ENCODE measurements at places on chromosomes 13 and 19. TPM values are rescaled to one million over a fixed set of nuclear protein-coding genes. Genes with fewer than 3 reads are reported as not detected.

- no peaks in the 10 kb centered on the region for H3K27me3 ChIP-seq
- no peak overlapping the region for H3K4me3 ChIP-seq
Observed at GRCh38 chr19:34075661-34076091, 96.6 kb upstream of the LSM14A start.

GRCh38 chr19:11560404-11561051 lies 1.5 kb upstream of the ELOF1 start:
- H3K27ac ChIP-seq, result no peak overlapping the region
- no peaks in the 10 kb centered on the region for H3K36me3 ChIP-seq
- DNase-seq, result no peak
- H3K4me3 ChIP-seq, result peak overlapping the region; percentile 89
- peaks cover 48% of the 10 kb centered on the region for H3K4me1 ChIP-seq
- H3K27me3 ChIP-seq, result no peaks in the 10 kb centered on the region

DNA sequence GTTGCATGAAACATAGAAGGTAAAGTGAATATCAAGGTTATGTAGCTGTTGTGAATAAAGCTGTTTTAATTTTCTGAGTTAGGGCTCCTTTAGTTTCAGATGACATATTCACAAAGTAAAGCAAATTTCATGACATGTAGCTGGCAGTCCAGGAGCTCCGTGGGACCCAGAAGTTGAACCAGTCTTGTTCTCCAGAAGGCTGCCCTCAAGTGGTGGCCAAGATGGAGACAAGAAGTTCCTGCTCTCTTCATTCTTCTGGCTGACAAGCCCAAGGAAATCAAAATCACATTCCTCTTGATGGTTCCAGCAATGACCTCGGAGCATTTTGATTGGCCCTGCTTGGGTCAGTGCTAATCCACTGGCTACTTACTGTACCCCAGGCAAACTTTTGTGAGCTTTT lies 128.7 kb downstream of the LIG4 start:
- H3K27ac ChIP-seq, result no peak overlapping the region
- H3K4me3 ChIP-seq, result no peak overlapping the region
- no peaks in the 10 kb centered on the region for H3K4me1 ChIP-seq
- no peaks in the 10 kb centered on the region for H3K27me3 ChIP-seq
- peak; percentile 13 for DNase-seq
- no peaks in the 10 kb centered on the region for H3K36me3 ChIP-seq

DNA sequence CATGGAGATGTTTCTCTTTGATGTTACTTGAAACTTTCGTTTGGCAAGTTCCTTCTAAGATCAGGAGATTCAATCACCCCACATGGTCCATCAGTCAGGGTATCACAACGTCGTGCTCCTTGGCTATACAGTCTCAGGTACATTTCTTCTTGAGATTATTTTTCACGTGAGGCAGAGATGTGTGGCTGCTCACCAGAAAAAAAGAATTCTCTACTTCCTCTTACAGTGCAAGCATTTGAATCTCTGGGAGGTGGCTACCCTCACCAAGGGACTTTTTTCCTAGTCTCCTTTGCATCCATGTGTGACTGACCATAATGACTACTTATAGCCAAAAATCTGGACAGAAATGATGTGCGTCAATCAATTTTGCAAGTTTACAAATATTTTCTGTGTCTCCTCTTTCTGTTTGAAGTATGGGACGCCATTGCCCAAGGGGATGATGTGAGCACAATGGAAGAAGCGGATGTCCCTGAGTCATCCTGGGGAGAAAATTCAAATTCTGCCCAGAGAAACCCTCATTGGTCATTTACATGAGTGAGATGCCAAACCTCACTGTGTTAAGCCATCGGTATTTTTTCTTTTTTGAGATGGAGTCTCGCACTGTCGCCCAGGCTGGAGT lies 8.6 kb upstream of the LAIR2 start:
- no peak for DNase-seq
- H3K4me1 ChIP-seq, result no peaks in the 10 kb centered on the region
- no peaks in the 10 kb centered on the region for H3K36me3 ChIP-seq

DNA sequence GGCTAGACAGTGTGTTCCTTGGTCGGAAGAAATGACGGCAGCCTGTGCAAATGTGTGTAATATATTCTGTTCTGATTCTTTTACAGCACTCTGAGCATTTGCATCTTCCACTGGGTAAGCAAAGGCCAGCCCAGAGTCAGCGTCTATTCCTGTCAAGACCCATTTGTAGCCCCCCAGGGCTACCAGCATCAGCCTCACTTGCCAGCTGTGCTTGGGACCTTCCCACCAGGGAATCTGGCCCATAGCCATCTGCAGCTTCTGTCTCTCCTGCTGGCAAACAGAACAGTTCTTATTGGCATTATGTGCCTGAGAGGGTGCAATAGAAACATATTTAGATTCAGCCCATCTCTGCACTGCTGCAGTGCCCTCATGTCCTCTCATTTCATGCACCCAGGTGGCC lies 6.0 kb upstream of the IGLON5 start:
- no peak overlapping the region for H3K4me3 ChIP-seq
- H3K27me3 ChIP-seq, result no peaks in the 10 kb centered on the region
- no peaks in the 10 kb centered on the region for H3K36me3 ChIP-seq
- no peak for DNase-seq

GRCh38 chr19:22515435-22515834 lies 93.3 kb upstream of the ZNF98 start:
- no peaks in the 10 kb centered on the region for H3K36me3 ChIP-seq
- no peak overlapping the region for H3K27ac ChIP-seq
- H3K27me3 ChIP-seq, result peaks cover 7% of the 10 kb centered on the region
- H3K4me1 ChIP-seq, result no peaks in the 10 kb centered on the region
- H3K4me3 ChIP-seq, result no peak overlapping the region
- DNase-seq, result no peak

- no peaks in the 10 kb centered on the region for H3K4me1 ChIP-seq
- H3K36me3 ChIP-seq, result no peaks in the 10 kb centered on the region
- no peak for DNase-seq
- H3K27me3 ChIP-seq, result no peaks in the 10 kb centered on the region
Observed at GRCh38 chr19:39677961-39678889, 22.5 kb downstream of the LGALS16 start.

- no peaks in the 10 kb centered on the region for H3K36me3 ChIP-seq
- no peak overlapping the region for H3K4me3 ChIP-seq
- no peaks in the 10 kb centered on the region for H3K4me1 ChIP-seq
- no peak overlapping the region for H3K27ac ChIP-seq
- peaks cover 18% of the 10 kb centered on the region for H3K27me3 ChIP-seq
Observed at GRCh38 chr13:52862358-52863206, 14.1 kb upstream of the PCDH8 start.

DNA sequence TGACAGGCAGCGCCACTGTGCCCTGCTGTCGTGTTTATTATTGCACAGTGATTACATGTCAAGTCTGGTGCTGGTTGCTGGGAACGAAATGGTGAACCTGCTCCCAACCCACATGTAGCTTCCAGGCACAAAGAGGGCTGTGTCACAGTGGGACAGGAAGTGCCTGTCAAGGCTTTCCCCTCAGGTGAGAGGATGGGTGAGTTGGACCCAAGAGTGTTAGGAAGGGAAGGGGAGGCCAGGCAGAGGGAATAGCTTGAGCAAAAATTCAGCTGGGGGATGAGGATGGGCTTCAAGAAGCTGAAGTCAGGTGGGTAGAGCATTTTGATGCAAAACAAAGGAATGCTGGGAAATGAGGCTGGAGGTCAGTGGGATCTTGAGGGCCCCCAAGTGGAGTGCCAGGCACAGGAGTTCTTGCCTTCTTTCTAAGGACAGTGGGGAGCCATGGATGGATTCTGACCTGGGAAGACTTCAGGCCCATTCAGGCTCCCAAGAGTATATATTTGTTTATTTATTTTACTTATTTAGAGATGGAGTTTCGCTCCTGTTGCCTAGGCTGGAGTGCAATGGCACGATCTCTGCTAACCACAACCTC lies 8.5 kb upstream of the QTRT1 start:
- no peak overlapping the region for H3K27ac ChIP-seq
- peaks cover 14% of the 10 kb centered on the region for H3K4me1 ChIP-seq
- no peak for DNase-seq

- no peaks in the 10 kb centered on the region for H3K36me3 ChIP-seq
- peaks cover 17% of the 10 kb centered on the region for H3K27me3 ChIP-seq
- no peak overlapping the region for H3K4me3 ChIP-seq
Observed at GRCh38 chr19:45526143-45526542, 18.9 kb downstream of the VASP start.

GRCh38 chr19:33386361-33386858 lies 12.9 kb downstream of the CEBPG start:
- H3K4me1 ChIP-seq, result peaks cover 35% of the 10 kb centered on the region
- H3K36me3 ChIP-seq, result no peaks in the 10 kb centered on the region
- no peaks in the 10 kb centered on the region for H3K27me3 ChIP-seq
- no peak overlapping the region for H3K4me3 ChIP-seq
- peak; percentile 59 for DNase-seq
- no peak overlapping the region for H3K27ac ChIP-seq

GRCh38 chr19:45306518-45307027 lies 16.1 kb downstream of the CKM start:
- DNase-seq, result no peak
- H3K4me1 ChIP-seq, result no peaks in the 10 kb centered on the region
- H3K4me3 ChIP-seq, result no peak overlapping the region
- H3K36me3 ChIP-seq, result no peaks in the 10 kb centered on the region

GRCh38 chr19:36115453-36116343 lies at the start of gene TBCB:
Gene TBCB, plus strand, starts transcription at chr19:36115468. Its CDS starts 93 bp downstream, at chr19:36115561.
- H3K27ac ChIP-seq, result peak within 1 kb of the TSS; percentile 94
- DNase-seq, result no peak
- no peaks in the 10 kb centered on the region for H3K27me3 ChIP-seq

DNA sequence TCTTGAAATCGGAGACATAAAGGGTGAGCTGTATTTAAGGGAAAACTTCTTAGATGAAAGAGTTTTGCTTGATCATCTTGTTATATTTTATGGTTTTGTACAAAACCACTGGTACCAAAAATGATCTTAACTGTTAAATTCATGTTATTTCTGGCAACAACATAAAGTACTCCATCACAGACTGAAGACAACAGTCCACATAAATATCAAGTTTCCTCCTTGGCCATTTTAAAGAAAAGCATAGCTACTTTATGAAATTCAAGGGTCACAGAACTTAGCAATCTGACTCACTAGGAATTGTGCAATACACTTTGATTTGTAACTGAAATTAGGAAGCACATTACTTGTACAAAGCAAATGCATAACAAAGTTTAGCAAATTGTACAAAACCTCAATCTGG lies 66.3 kb downstream of the TBC1D4 start:
- DNase-seq, result no peak
- H3K4me3 ChIP-seq, result no peak overlapping the region
- peak overlapping the region; percentile 73 for H3K27ac ChIP-seq
- no peaks in the 10 kb centered on the region for H3K36me3 ChIP-seq
- H3K27me3 ChIP-seq, result no peaks in the 10 kb centered on the region

DNA sequence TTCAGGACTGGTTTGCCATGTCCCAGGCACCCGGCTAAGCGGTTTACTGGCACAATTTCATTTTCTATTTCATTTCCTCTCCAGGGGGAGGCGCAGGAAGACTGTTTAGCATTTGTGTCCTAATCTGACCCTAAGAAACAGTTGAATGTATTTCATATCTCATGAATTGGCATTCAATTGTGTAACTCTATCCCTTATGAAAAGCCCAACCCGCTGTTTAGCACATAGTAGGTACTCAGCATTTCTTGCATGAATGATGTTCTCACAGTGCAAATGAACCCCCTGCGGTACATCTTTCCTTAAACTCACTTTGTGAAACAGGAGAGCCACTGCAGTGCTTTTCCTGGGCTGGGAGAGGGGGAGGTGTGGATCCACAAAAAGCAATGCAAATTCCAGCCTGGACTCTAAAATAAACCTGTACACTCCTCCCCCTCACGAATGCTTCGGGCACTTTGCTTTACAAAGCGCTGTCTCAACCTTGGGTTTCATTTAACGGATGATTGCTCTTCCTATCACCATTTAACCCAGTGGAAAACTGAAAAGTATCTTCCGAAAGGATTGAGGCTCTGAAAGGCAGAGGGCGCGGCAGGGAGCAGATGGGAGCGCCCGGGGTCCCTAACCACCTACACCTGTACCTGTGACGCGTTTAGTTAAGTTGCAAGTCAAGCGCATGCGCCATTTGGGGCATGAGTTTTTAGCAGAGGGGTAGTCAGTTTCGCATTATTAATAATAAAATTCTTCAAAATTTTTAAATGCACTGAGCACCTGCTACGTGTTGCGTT lies 1.2 kb upstream of the EEF2 start:
- H3K36me3 ChIP-seq, result peaks cover 29% of the 10 kb centered on the region
- H3K27me3 ChIP-seq, result no peaks in the 10 kb centered on the region

DNA sequence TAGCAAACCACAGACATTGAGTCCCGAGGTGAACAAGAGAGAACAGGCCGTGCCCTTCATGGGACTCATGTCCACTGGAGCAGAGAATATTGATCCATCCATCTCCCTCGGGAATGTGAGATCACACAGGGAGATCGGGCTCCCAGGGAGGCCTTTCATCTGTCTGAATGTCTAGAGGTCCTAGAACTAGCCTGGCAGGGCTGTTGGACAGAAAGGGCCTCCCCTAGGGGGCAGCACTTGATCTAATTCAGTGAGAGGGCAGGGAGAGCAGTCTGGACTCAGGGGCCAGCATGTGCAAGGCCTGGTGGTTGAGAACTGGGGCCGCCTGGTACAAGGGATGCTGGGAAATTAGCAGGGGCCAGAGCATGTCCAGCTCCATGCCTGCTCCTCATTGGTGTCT lies 4.3 kb downstream of the RUVBL2 start:
- H3K4me3 ChIP-seq, result no peak overlapping the region
- no peaks in the 10 kb centered on the region for H3K36me3 ChIP-seq
- DNase-seq, result no peak
- H3K4me1 ChIP-seq, result peaks cover 13% of the 10 kb centered on the region

DNA sequence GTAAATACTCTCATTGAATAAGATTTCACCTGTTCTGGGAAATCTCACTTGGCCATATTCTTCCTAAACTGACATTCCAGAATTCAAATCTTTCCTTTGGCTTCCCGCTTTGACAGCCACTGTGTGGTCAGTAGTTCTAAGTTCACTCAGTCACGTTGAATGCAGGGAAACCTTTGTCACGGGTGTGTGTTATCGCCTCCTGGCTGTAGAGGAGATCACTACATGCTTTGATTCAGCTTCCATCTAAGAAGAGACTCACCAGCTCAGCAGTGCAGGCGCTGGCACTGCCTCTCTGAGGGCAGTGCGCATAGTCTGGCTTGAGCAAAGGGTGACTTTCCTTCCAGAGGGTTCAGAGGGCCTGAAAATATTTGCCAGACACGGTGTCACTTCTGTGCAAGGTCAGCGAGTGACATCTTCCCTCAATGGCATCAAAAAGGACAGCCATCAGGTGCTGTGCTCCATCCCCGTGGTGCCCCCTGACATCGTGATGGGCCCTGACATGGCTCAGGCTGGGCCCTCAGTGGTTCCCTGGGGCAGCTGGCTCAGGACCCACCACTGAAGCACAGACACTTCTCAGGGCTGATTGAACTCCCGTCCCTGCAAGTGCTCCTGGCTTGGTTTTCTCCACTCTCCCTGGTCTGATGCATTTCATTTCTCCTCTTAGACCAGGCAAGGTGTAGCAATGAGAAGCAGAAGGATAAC lies 635.4 kb upstream of the ARGLU1 start:
- H3K36me3 ChIP-seq, result no peaks in the 10 kb centered on the region
- H3K27ac ChIP-seq, result peak overlapping the region; percentile 75
- H3K4me3 ChIP-seq, result no peak overlapping the region
- H3K27me3 ChIP-seq, result no peaks in the 10 kb centered on the region
- DNase-seq, result no peak

GRCh38 chr19:2653710-2654707 lies 48.5 kb downstream of the GNG7 start:
- no peaks in the 10 kb centered on the region for H3K36me3 ChIP-seq
- DNase-seq, result no peak
- H3K27ac ChIP-seq, result no peak overlapping the region
- no peak overlapping the region for H3K4me3 ChIP-seq

The ZNF835 gene
- 4.7 TPM for polyA plus RNA-seq

The INTS6 gene
- 43.8 TPM for polyA plus RNA-seq

The CEACAM7 gene
- polyA plus RNA-seq, result 0.10 TPM

The ZNF814 gene
- polyA plus RNA-seq, result 71.2 TPM

The CADM4 gene
- polyA plus RNA-seq, result 21.8 TPM

The IGFL1 gene
- polyA plus RNA-seq, result not detected

The ZNF667 gene
- polyA plus RNA-seq, result 17.1 TPM

The CRTC1 gene
- 14.4 TPM for polyA plus RNA-seq

Data from left lung (tissue), 14 donors.